Activated CD4-positive, alpha-beta T cell treated with anti-CD3 and anti-CD28 coated beads, Interleukin-2, amount 10 ng/mL, durations not matched to agents 24 days and 14 days (primary cell): ENCODE measurements at places on chromosomes 1 and 21. TPM values are rescaled to one million over a fixed set of nuclear protein-coding genes. Genes with fewer than 3 reads are reported as not detected.
A peak's percentile ranks its signal among the peaks of the same experiment; 100 is the strongest.

DNA sequence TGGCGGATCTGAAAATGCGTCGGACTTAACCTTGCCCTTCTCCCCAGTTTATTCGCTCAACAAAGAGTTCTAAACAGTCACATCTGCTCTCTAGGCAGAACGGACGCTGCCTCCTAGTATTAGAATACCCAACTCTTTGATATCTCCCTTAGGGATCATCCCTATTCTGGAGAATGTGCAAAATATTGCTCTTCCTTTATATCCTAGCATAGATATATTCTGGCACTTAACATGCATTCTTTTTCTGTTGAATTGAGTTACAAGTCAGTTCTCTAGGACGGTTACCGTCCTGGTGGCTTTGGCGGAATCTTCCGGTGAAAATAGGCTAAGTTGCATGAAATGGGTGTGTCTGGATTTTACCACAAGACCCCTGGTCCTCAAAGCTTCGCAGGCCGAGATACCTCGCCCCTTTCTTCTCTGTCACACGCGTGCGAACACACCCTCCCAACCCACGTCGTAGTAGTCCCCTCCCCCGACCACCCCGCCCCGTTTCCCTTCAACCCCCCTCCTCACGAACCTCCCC lies 501 bp upstream of the DNAJC6 start:
- no peak for DNase-seq

GRCh38 chr21:43269957-43270705 lies 101.3 kb downstream of the CRYAA start:
- DNase-seq, result no peak

- DNase-seq, result peak; percentile 71
Observed at GRCh38 chr1:200226268-200226968, 183.4 kb downstream of the ZNF281 start.

GRCh38 chr21:38293113-38293512 lies 36.3 kb downstream of the KCNJ15 start:
- no peak for DNase-seq

- DNase-seq, result no peak
Observed at GRCh38 chr21:15430577-15430976, 299.2 kb upstream of the USP25 start.

DNA sequence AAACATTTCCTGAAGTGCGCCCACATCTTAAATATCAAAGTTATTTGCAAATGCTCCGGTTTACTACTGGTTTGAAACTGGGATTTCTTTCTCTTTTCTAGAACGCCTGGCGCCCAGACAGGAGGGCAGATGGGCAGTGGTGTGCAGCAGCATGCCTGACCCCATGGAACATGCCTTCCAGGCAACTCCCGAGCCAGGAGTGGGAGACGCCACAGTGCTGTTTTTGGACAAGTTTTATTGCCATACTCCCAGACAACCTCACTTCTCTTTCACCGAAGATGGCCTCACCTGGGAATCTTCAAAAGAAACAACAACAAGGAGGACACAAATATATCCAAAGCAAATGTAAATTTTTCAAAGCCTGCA lies 21.5 kb downstream of the UBE2G2 start:
- no peak for DNase-seq

DNA sequence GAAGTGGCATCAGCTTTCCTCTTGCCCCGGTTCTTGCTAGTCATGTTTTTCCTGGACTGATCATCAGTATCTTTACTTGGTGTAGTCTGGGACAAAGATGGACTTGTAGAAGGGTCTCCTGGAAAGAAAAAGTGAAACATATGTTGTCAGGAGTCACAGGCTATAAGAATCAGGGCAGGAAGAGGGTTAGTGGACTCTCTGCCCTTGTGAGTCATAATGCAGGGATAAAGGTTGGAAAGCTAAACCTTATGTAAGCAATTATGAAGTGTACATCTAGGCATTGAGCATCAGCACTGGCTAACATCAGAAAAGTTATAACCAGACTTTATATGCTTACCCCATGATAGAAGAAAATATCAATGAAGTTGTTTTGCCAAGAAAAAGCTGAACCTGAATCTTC lies 51.2 kb downstream of the XKR8 start:
- no peak for DNase-seq

DNA sequence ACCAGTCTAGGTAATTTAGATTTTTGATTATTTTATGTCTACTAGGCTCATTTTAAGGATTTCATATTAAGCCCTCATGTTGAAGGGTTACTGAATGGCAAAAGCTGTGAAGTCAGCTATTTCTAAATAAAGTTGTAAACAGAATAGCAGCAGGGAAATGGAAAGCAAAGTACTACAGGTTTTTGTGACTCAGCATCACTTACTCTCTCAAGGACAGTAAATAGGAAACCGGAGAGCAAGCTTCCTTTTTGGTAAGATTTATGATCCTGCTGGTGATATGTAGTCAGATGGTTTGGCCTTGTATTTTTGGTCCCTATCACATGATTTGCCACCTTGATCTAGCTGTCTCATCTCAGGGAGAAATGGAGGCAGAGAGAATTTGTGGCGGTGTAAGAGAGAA lies 226.0 kb downstream of the RPS6KC1 start:
- no peak for DNase-seq

DNA sequence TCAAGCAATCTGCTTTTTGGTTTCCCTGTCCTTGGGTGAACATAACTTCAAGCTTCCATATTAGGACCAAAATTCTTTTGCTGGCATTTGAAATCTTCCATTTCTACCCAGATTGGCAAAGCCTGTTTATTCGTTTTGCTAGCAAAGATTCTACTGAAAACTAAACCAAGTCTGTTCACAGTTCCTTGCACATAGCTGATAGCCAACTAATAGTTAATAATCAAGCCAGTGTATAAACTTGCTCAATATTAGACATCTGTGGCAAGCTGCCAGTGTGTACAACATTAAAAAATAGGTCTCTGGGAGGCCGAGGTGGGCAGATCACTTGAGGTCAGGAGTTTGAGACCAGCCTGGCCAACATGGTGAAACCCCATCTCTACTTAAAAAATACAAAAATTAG lies 6.3 kb downstream of the APP start:
- no peak for DNase-seq

GRCh38 chr1:235954306-235955283 lies 87.9 kb upstream of the LYST start:
- DNase-seq, result peak; percentile 78

- DNase-seq, result peak; percentile 66
Observed at GRCh38 chr1:230068952-230069684, 2.1 kb downstream of the GALNT2 start.

- no peak for DNase-seq
Observed at GRCh38 chr21:45125357-45125756, 51.0 kb downstream of the ADARB1 start.

- no peak for DNase-seq
Observed at GRCh38 chr1:199303035-199303434, 664.2 kb downstream of the PTPRC start.

DNA sequence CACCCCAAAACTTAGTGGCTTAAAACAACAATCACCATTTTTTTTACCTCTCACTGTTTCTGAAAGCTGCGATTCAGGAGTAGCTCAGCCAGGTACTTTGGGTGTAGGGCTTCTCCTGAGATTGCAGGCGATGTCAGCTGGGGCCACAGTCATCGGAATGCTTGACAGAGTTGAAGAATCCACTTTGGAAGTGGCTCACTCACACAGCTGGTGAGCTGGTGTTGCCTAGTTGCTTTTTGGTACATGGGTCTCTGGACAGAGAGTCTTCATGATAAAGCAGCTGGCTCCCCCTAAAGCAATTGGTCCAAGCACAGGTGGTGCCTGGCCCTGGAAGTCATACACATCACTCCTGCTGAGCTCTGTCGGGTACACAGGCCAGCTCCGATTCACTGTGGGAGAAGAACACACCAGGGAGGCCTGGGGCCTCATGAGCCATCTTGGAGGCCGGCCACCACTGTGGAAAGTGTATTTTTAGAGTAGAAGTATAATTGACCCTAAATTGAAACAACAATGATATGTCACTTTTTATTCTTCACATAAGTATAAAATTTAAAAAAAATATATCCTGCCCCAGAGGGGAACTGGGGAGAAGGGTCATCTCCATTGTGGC lies 75.2 kb upstream of the GALNT2 start:
- no peak for DNase-seq

GRCh38 chr1:920521-920920 lies 3.2 kb upstream of the SAMD11 start:
- no peak for DNase-seq

DNA sequence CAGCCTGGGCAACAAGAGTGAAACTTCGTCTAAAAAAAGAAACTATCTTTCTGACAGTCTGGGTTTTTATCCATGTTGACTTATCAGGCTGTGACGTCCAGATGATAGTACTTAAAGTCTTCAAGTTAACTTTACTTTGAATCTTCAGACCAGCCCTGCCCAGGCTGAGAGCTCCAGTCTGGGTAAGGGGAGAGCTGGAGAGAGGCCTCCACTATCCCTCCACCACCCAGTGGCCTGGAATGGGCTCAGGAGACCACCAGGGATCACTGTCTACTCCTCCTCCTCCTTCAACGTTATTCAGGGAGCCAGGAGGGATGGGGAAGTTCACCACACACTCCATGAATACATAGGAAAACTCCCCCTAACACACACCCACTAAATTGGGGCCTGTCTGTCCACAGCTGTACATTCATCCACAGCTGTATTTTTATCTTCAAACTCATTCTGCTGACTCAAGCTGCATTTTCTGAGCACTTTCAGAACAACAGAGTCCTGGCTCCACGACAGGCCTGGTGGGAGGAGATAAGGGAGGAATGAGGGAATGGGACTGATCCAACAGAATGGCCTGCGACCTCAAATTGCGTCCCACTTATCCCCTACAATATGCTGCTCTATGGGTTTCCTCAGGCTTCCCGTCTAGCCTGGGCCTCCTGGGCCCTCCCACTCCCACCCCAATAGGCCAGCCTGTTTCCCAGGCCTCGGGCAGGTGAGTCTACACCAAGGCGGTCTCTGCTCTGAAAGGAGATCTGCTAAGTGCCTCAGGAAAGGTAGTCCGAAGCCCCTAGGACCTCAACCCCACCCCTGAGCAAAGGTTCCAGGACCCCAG lies 1.8 kb downstream of the SLC45A3 start:
- no peak for DNase-seq

DNA sequence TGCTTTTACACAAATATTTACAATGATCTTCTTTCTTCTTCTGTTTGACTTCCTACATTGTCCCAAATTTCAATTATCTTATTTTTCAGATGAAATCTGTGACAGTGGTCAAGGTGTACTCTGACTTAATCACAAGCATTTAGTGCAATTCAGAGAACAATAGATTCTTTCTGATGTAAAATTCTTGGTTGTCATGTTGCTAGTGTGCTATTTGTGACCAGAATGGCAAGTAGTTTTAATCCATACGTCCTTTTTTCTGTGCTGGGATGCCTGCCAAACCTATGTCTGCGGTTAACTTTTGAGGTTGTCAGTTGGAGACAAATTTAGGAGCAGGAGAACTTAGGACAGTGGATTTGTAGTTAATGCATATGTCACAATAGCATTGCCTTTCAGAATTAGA lies 31.0 kb downstream of the NCAM2 start:
- no peak for DNase-seq

Gene GPR25
- total RNA-seq, result not detected in 2 replicates

Gene HSF2BP
- total RNA-seq, result 1.3 TPM in 2 replicates

Gene SLAMF9
- total RNA-seq, result not detected in 2 replicates

Gene CD1E
- total RNA-seq, result not detected in 2 replicates

Gene OLIG2
- total RNA-seq, result not detected in 2 replicates

Gene MAP3K7CL
- 4.0 and 4.3 TPM in 2 replicates for total RNA-seq

Gene LCE6A
- total RNA-seq, result not detected in 2 replicates

Gene FAM151A
- total RNA-seq, result not detected in 2 replicates

Gene TRIM45
- 0.62 and 0.98 TPM in 2 replicates for total RNA-seq

Gene RIMKLA
- total RNA-seq, result 5.0 and 5.5 TPM in 2 replicates
